ENCODE measurements at places on chromosomes 12 and 14.

DNA sequence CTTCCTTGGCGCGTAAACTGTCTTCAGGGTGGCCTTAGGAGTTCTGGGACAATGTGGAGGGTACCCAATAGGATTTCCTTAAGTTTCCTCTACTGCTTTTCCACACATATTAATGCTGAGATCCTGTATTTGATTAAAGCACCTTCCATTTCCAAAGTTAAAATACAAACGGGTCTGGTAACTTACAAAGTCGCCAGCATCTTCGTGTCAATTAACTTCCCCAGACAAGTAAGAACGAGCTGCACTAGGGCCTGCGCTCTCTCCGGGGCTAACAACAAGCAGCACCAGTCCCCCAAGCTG is 130.9 kb downstream of the NDUFA12 start:
- DNase-seq = no peak

DNA sequence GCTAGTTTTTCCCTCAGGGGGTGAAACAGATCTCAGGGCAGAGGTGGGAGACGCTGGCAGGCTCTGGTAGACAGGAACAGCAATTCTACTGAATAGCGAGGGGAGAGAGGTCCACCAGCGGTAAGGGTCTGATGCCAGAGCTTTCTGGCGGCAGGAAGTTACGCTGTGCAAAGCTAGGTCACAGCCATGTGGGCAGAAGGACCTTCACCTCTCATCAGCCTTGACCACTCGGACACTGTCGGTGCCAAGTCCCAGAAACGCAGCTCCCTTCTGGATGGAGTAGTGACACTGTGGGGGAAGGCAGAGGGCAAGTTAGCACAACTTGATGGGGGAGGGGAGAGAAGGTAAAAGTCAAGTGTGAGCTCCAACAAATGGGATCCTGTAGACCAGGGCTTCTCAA is 10.3 kb upstream of the ZNF740 start:
- no peak for DNase-seq

DNA sequence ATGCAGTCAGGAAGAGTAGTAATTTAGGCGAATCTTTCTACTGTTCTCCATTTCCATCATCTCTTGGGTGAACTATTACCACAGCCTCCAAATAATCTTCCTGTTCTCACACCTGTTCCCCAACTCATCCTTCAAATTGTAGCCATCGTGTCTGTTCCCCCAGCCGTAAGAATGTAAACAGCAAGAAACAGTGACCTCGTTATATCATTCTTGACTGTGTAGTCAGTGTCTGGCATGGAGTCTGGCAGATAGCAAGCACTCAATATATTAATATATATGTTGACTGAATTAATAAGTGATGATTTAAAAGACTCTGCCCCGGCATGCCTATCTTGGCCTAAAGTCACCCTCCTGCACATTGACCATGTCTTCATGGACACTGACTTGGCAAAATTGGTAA is 20.3 kb downstream of the PDE6H start:
- no peak for DNase-seq

GRCh38 chr14:66541627-66542026 is 33.7 kb downstream of the GPHN start:
- no peak for DNase-seq

GRCh38 chr12:75170640-75171185 is 38.9 kb downstream of the KCNC2 start:
- DNase-seq = no peak

DNA sequence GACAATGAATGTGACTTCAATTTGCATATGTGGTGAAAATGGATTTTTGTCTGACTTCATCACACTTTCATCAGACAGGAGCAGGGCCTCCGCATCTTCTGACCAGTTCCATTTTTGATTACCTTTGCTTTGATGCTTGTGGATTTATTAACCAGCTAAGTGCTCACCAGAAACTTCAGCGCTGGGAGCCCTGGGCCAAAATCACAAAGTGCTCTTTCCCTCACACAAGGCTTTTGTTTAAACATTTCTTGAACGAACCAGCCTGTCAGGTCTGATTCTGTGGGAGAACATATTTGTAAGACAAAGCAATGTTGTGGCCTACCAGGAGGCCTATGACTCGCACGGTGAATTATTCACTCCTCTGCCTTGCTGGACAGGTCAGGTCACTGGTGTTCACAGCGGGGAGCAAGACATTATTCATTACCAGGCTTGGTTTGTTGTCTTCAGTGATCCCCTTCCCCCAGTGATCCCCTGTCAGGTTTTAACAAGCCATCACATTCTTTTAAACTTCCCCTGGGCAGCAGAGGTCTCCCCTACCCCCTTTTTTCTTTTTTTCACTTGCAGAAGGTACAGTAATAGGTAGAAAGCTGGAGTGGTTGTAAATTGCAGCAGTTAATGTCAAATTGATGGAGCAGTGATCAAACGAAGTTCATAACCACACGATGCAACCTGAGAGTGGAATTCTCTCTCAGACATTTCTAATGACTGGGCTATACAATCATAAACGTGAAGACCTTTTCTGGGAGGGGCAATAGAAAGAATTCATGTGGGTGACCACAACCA is 167.5 kb upstream of the PRICKLE1 start:
- DNase-seq = no peak

DNA sequence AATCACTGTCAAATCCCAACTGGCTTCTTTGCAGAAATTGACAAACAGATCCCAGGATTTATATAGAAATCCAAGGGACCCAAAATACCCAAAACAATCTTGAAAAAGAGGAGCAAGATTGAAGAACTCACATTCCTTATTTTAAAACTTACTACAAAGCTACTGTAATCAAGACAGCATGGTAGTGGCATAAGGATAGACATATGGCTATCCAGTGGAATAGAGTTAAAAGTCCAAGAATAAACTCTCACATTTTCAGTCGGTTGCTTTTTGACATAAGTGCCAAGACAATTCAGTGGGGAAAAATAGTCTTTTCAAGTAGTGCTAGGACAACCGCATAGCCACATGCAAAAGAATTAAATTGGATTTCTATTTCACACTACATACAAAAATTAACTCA is 81.0 kb upstream of the HOXC13 start:
- no peak for DNase-seq

DNA sequence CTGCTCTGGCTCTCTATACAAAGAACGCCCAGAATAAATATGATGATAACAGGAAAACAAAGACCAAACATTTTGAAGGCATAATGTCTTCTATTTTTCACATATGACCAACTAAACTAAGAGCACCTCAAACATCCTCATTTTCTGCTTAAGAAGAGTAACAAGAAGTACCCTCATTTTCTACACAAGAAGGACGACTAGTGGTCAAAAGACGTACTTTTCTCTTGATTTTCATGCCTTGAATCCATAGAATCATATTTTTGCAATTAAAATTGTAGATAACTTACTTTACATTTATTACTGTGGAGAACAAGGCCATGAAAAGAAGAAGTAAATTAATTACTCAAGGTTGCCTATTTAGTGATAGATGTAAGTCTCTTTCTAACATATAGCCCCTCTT is 358.6 kb downstream of the DUSP6 start:
- DNase-seq = no peak

DNA sequence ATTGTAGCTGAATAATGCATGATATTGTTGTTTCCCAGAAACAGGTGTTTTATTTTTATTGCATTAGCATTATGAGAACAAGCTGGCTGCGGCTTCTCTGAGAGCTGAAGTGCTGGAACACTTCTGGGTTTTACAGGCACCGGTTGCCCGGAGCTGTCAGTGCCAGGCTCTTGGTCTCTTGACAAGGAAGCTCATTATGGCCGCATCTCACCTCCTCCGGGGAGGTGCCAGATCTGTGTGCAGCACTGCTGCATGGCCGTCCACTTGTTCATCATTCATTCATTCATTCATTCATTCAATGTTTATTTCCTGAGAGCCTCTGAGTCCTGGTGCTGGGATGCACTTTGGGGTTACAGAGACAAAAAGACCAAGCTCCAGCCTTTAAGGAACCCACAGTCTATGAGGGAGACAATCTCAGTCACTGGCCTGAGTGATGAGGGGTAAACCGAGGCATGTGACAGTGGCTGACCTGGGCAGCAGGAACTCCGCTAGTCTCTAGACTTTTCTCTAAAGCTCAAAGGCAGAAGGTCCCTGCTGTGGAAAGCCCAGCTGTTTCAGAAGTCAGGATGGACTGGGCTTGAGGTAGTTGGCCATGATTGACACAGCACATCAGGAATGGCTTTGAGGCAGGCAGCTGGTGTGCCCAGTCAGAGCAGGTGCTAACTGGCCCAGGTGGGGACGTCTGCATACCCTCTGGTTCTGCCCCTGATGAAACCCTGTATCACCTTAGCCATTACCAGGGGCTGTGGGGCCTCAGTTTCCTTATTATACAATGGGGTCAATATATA is 181.0 kb downstream of the ADGRD1 start:
- no peak for DNase-seq

DNA sequence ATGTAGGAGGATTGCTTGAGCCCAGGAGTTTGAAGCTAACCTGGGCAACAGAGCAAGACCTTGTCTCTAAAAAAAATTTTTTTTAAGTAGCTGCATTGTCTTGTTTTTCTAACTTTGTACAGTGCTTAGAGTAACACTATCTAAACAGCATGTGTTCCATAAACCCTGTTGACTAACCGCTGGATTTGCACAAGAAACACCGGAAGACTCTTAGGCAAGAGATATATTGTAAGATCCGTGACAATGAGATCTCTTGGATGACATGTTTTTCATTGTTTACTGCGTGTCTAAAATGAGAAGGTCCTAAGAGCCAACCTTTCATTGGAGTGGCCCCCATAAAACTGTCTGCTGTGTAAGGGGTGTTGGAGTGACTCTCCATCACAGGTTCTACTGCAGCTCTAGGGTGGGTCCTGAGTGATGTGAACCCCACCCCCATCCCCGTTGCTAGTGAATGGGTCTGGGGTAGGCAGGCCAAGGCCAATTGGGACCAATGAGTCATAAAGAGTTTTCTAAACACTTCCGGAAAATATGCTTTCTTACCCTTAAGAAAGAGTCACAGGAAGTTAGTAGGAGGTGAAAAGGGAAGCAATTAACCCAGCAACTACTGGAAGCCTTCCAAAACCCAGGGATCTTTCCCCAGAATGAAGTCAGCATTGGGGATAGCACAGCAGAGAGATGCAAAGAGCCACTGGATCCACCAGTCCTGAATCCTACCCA is 24.3 kb upstream of the PCNX1 start:
- no peak for DNase-seq

DNA sequence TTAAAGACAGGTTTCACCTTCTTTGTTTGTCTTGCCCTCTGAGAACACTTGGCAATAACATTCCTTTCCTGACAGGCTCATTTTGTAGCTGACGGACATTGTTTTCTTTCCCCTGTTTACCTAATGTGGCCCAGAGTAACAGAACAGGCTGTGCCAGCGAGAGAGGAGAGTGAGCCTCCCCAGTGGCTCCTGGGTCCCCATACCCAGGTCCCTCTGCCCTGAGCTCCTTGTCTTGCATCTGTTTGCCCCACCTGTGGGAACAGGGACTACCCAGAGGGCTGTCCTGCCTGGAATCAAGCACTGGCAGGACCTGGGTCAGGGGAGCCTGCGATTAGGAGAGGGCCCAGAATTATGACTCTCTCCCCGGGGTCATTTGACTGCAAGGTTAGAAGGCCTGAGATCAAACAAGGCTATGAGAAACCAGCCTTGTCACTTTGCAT is 222.9 kb downstream of the ZFP36L1 start:
- no peak for DNase-seq

DNA sequence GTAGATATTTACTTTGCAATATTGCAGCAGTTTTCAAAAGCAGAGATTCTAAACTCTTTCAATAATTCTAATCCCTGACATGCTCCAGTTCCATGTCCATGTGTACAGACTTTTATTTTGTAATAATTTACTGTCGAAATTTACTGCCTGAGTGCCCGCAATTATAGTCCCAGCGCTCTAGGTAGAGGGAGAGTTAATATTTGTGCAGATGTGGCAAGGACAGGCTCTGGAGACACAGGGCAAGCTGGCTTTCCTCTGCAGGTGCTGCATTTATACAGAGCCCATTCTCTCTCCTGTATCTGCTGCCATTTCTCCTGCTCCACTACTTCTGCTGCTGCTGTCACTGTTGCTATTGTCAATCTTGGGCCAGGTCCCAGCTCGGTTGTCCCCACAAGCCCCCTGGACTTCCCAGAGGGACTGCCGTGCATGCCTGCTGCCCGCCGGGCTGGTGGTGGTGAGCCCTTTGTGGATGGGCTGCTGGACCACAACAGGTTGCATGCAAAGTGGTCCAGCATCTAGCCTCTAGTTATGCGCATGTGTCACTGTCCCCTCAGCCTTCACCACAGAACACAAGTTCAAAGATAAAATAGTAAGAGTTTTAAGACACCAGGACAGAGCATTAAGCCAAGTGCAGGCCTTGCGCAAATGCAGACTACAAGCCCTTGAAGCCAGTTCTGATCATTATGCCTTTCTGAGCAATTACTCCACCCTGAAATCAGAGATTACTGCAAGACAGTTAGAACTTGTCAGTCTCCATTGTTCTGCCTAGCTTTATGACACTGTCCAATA is 40.8 kb upstream of the CSRP2 start:
- no peak for DNase-seq

- no peak for DNase-seq
These were observed 46.4 kb upstream of the NID2 start for GRCh38 chr14:52115286-52115685.

DNA sequence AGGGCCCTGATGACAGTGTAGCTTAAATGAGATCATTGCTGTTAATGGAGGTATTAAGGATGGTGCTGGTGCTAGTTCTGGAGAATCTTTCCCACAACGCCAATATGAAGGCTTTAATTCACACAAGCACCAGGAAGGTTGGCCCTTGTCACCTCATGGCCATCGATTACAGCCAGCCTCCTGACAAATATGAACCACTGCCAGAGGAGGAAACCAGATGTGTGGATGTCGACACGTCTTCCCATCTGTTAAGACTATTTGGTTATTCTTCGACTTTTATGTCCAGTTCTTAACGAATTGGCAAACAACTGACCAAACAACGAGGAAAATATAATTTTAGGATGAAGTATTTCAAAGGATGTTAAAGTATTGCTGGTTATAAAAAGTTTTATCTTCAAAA is 79.5 kb downstream of the PIK3C2G start:
- no peak for DNase-seq

DNA sequence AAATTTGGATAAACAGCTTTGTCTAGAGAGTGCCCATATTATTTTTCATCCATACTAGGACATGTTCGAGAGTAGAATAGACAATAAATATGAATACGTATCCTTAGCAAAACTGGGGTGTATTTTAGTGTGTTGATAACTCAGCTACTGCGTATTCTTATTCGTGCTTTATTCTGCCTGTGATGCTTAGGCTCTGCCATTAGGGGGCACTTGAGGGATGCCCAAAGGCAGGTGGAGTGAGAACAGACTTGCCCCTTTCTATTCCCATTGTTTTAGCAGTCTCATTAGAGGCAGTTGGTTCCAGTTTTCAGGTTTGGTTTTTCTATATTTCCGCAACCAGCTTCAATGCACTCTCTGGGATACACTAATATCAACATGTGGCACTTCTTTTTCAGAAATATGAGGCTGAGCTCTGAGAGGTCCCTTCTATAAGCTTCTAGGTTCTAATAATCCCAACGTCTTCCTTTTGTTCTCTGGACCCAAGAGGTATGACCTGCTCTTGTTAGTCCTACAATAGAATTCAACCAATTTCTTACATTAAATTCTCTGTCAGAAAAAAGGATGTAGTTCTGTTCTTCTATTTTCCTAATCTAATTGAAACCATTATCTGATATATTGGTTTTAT is 985.7 kb upstream of the FBXO33 start:
- no peak for DNase-seq
